AG04449 (cell line): ENCODE measurements at places on chromosomes 16 and 17.

GRCh38 chr16:54936979-54937670 lies 6.5 kb downstream of the IRX5 start:
- no peak for DNase-seq

DNA sequence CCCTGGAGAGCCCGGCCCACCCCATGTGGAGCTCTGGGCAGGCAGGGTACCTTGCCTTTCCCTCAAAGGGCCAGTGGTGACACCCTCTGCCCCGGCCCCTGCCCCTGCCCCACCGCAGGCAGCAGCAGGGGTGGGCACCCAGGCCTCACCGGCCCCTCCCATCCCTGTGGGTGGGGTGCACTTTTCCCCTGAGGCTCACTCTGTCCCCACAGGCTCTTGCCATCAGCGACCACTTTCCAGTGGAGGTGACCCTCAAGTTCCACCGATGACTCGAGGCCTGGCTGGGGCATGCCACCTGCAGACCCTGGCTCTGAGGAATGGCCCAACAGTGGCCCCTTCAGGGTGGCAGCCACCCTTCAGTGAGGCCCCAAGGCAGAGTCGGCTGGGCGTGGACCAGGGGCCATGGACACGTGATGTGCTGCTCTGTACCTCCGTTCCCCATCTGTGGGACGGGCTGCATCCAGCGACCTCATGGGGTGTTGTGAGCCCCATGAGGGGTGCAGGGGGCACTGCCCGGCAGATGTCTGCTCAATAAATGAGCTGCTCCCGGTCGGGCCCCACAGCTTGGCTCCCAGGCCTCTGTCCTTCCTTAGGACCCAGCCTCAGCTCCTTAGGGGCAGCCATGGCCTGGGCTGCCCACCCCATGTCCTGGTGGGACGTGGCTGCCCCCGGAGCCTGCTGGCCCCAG lies 2.0 kb downstream of the DNASE1L2 start:
- DNase-seq: no peak

DNA sequence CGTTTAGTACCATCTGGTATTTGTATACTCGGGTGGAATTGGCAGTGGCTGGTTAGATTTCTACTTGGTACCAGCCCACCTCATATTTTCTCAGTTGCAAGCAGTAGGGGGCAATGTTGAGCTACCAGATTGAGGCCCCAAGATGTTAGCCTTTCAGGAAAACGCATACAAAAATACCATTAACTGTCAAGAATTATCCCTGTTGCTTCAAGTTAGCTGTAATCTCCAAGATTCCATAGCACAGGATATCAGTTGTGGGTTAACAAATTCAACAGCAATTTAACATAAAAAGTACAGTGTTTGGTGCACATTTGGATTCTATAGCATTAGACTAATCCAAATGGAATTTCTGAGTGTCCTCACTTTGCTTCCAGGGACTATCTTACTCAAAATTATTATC lies 188.2 kb downstream of the FTO start:
- DNase-seq: peak; percentile 65

- no peak for DNase-seq
Observed at GRCh38 chr16:81446907-81447268, 2.3 kb downstream of the CMIP start.

- no peak for DNase-seq
Observed at GRCh38 chr16:30032083-30032819, 1.2 kb upstream of the TLCD3B start.

- DNase-seq: no peak
Observed at GRCh38 chr17:76673729-76674128, 30.2 kb upstream of the ST6GALNAC1 start.

- DNase-seq: no peak
Observed at GRCh38 chr17:49452201-49452600, 37.5 kb upstream of the PHB1 start.

- no peak for DNase-seq
Observed at GRCh38 chr16:84176192-84177053, 10.4 kb downstream of the TAF1C start.

- DNase-seq: no peak
Observed at GRCh38 chr16:19884611-19885450, at the start of gene GPRC5B. GPRC5B (minus strand) TSS chr16:19884848; CDS start chr16:19872845, 12,003 bp downstream.

GRCh38 chr17:38745545-38745944 lies 2.6 kb downstream of the PCGF2 start:
- no peak for DNase-seq

DNA sequence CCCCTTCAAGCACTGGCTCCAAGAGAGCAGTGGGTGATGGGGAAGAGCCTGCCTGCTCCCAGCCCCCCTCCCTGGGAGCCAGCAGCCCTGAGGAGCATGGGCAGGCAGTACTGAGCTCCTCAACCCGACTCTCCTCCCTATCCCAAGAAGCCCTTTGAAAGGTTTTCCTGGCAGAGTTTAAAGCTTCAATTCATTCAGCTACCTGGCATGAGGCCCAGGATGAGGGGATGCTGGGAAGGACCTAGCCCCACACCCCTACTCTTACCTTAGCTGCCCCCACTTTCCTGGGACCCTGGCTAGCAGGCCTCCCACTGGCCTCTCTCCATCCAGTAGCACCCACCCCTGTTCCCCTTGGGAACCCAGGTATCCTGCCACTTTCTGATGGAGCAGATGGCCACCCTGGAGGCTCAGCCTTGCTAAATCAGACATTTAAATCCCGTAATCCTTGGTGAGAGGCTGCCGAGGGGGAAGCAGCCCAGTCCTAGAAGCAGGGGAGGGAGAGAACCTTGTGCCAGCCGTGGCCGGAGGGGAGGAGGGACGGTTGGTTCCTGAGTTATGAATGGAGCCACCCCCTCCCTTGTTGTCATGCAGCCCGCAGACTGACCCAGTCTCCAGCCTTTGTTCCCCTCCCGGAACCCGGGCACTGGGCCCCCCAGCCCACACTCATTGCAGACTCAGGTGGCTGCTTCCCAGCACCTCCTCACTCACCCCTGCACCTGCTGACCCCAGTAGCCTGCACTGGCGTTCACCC lies 17.1 kb downstream of the ATP1B2 start:
- no peak for DNase-seq

DNA sequence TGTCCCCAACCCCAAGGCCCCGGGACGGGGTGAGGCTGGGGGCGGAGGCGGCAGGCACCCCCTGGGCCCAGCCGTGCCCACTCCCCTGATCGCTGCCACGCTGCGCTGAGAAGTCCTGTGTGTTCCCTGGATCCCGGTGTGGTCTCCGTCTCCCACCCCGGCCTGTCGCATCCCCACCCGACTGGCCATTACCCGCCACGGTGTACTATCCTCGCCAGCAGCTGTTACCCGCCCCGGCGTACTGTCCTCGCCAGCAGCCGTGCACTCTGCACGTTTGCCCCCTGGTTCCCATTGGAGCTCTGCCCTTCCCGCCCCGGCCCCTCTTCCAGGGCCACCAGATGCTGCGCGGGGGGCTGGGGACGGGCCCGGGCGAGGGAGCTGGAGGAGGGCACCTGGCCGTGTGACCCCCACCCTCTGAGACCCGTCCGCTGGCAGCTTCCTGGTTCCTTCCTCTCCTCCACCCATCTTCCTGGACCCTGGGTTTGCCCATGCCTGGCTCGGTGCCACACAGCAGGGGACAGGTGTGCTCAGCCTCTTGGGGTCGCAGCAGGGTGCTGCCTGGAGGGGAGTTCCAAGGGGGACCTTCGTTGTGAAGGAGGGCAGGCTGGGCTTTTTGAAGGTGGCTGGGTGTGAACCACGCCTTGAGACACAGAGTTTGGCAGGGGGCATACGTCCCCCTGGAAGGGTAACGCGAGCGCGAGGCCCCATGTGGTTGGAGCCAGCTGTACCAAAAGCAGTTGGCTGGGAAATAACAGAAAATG lies 19.7 kb downstream of the BAHCC1 start:
- DNase-seq: no peak

DNA sequence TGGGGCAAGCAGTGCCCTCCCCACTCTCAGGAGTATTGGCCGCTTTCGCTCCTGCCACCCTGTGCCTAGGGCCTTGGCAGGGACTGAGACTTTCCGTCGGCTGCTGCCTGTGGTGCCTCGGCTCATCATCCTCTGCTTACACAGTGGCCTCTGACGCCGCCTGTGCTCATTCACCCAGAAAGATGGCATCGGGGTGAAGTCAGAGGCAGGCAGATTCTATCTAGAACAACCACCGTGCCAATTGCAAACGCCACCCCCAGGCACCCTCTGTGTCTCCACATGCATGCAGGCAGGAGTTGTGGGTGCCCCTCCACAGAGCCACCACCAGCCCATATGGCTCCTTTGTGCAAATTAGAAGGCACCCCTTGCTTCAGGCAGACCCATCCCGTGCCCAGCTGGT lies 154.2 kb upstream of the GSE1 start:
- no peak for DNase-seq

DNA sequence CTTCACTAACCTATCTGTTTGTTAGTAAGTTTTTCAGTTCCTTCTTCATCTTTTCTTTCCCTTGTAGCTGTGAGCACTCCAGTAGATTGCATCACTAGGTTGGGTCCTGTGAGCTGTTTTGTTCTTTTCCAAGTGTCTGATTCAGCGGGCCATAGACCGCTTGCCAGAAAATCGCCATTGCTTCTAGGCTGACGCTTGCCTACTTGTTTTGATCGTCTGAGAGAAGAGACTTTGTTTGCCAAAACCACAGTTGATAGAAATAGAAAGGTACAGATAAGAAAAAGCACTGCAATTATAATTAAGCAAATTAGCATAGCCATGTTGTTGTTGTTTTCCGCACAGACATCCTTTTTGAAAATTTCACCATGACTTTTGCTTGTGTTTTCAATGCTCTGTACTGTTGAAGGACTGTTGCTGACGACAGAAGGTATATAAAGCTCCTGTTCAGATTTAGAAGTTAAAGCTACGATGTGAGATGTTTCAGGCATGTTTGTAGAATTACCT lies 3.1 kb downstream of the EVI2A start:
- no peak for DNase-seq

- no peak for DNase-seq
Observed at GRCh38 chr16:17230932-17231581, 239.7 kb downstream of the XYLT1 start.

DNA sequence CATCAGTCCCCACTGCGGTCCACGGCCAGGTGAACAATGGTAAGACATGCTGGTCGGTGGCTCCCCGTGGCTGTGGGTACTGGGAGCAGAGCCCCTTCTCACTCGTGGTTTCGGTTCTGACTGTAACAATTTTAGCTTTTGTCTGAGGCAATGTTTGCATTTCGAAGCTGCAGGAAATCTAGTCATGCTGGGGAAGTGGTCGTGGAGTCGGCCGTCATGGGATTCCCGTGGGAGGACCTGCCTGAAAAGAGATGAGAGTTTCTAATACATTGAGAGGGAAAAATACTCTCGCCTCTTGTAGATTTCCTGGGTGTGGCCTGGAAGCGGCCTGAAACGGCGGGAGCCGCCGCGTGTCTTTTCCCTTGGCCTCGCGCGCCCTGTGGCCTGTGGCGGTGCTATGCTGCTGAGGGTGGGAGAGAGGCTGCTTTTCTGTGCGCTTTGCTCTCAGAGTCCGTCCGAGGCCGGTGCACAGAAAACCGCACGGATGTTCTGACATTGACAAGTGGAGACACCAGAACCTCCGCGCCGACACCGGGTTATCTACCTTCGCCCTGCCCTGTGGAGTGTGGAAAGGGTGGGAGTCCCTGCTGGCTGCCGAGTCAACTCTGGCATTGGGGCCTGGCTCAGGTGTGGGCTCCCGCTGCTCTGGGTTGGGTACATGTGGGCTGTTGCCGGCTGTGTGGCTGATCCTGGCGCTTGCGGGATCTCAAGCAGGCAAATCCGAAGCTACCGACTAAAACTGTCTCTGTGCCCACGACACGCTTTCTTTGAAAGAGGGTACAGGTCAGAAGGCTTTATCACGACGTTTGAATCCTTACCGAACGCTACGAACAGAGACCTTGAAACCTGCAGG lies 60.8 kb downstream of the WDR45B start:
- DNase-seq: no peak

- no peak for DNase-seq
Observed at GRCh38 chr16:53153130-53153529, 98.3 kb downstream of the CHD9 start.

DNA sequence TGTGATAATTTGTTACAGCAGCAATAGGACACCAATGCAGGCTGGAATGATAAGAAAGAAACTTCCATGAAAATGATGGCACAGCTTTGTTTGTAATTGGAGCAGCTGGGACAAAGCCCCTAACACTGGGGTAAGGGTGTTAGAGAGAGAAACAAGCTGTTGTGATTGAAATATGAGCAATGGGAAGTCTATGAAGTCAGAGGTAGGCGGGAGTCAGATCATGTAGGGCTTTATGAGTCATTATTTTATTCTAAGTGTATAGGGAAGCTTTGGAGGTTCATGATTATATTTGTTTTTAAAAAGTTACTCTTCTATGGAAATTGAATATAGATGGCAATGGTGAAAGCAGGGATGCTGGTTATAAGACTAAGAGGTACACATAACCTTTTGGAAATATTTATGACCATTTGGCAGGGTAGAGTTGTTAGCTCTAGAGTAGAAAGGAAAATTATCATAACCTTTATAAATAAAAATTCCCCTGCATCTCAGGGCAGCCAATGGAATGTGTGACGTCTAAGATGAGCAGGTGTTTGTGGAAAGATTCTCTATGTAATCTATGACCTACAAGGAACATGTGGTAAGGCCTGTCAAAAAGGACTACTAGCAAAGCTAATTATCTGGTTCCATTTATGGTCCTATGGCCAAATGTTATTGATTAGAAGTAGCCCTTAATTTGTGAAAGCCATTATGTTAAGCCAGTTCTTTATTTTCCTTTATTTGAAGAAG lies 85.6 kb downstream of the KCNJ2 start:
- DNase-seq: no peak

DNA sequence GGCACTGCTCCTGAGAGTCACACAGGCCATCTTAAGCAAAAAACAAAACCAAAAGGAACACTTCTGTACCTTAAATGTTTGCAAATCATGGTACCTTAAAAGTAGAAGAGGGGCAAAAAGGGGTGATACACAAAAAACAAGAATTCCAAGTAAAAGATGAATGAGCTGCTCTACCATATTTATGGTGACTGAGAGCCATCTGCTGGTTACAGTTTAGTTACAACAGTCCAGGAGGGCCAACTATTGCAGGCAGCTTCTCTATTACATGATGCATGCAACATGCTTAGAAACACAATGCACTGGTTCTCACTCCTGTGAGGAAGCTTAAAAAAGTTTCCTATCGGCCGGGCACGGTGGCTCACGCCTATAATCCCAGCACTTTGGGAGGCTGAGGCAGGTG lies 53.5 kb downstream of the STX8 start:
- no peak for DNase-seq

- DNase-seq: no peak
Observed at GRCh38 chr17:49557312-49558024, 18.2 kb upstream of the NXPH3 start.

- DNase-seq: no peak
Observed at GRCh38 chr17:81616877-81617276, 20.0 kb downstream of the NPLOC4 start.

DNA sequence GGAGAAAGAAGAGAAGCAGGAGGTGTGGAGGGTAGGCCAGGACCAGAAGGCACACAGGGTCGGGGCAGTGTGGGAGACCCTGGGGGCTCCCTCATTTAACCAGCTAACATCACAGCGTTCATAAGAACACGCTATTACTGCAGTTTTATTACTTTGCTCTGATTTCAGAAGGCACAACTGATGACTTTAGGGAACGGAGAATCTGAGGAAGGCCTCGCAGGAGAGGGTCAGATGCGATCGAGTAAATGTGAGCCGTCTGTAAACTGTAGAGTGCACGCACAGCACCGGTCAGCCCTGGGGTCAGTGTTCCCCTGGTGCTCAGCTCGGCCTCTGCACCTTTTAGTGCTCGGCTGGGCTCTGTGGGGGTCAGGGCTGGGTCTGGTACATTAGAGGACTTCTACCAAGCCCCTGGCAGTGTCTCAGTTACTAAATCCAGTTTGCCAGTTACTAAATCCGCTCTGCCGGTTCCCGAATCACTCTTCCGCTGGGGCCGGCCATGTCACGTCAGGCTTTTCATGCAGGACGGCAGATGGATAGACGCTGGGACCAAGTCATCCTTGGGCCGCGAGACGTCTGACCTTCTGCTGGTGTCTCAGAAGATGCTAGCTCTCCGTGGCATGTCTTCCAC lies 325.9 kb downstream of the SEC14L1 start:
- no peak for DNase-seq
